Colonic mucosa (tissue), 4 donors: ENCODE measurements at places on chromosomes 5 and 9.

DNA sequence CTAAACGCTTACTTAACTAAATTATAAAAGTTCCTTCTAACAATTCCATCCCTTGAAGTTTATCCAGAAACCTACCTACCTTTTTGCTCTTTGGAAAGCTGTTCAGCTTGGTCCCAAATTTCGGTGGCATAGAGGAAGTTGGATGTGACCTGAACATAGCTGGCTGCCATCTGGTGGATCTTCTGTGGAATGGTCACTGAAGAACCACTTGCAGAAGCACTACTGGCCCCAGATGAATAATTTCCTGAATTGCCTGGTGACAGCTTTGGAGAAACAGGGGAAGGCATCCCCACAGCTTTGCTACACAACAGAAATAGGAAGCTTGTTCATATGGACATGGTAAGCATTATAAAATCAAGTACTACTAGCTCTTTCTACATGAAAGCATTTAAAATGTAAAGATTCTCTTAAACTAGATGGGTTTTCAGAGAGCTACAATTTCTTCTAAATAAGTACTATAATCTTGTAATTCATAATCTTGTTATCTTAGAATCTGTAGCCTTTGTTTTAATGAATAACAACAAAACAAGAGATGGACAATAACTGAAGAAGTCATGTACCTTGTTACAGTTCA lies 9.9 kb downstream of the LEAP2 start:
- peak; percentile 47 for DNase-seq

DNA sequence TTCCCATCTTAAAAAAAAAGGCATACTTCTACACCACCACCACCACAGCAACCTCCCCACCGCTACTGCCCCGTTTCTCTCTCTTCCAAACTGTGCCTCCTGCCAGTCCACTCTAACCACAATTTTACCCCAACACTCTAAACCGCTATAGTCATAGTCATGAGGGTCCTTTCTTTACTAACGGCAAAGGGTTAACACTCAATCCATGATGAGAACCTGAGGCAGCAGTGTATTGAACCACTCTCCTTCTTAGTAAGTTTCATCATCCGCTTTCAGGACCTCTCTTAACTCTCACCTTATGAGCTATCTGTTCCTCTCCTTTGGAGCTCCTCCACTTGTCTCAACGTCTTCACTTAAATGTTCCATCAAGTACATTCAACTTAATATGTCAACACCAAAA lies 34.0 kb downstream of the IDNK start:
- DNase-seq, result no peak

DNA sequence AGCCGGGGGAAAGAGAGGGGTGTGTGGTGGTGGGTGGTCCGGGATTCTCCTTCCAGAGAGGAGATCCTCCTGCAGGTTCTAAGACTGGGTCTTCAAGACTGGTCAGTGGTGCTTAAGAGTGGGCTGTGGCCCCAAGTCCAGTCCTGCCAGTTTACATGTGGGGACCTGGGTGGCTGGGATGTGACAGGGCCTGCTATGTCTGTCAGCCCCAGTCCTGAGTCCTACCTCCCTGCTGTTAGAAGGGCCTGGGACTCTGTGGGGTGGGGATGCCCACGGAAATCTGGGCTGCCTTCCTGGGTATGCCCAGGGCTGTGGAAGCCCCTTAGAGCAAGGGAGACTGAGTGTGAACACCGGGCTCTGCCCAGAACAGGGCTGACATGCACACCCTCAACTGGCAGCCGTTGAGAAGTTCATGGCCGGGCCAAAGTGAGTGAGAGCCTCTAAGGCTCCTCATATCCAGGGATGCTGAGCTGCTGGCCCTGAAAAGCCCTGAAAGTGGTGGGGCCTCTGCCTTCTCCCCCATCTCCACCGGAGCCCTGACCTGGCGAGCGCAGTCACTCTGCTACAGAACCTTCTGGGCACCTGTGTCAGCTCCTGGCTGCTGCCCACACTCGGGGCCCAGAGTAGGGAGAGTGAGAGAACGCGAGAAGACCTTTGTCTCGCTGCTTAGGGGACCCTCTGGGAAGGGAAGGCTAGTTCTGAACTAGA lies 1.7 kb downstream of the PHF2 start:
- no peak for DNase-seq

DNA sequence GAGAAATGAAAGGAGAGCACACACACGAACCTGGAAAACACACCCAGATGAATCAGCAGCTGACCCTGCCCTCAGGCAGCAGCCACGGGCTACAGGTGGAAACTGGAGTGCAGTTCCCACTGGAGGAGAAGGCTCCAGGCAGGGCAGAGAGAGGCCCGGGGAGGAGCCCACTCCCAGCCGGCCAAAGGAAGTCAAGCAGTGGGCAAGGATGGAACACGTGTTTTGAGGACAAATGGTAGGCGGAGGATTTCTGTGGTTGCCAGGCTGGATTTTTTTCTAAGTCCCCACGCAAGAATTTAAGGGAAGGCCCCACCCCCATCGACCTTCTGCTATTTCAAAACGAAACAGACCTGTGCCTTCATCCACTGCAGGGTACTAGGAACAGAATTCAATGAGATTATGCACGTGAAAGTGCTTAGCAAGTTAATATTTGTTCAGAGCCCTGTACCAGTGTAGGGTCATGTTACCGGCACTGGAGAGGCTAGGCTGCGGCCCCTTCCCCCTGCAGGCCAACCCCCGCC lies 6.8 kb downstream of the EPB41L4B start:
- no peak for DNase-seq

- no peak for DNase-seq
Observed at GRCh38 chr9:105295201-105295550, 50.7 kb downstream of the SLC44A1 start.

DNA sequence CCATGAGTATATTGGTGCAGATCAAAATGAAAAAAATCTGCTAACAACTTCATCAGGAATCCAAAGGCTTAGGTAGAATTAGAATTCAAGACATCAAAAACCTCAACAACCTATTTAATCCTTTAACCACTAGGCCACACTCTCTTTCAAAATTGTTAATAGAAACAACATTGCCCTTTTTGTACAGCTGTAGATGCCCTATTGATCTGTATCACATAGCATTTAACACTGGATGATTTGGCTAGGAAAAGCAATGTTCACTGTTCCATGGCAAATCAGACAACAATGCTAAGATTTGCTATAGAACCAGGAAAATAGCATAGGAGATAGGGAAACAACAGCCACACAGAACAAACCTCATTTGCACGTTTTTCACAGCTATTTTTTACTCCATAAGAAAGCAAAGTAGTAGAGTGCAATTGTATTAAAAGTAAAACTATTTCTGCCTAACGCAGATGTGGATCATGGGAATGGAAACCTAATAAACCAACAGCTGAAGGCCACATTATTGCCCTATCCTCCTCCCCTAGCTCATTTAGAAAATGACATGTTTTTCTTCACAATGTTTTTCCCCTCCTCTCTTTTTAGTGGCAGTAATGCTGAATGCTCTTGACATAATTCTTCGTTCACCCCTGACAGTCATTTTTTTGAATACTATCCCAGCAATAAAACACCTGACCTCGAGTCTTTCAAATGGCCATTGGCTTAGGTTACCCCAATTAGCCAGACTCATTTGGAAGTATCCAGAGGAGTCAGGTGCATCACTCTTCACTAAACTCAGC lies 373.0 kb upstream of the CCNH start:
- DNase-seq, result no peak

DNA sequence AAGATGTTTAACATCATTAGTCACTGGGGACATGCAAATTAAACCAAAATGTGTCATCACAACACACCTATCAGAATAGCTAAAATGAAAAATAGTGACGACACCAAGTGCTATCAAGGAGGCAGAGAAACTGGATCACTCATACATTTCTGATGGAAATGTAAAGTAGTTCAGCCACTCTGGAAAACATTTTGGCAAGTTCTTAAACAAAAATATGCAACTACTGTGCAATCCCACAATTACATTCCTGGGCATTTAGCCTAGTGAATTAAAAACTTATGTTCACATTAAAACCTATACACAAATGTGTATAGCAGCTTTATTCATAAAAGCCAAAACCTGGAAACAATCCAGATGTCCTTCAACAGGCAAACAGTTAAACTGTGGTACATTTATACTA lies 53.1 kb downstream of the SVEP1 start:
- DNase-seq, result no peak

- DNase-seq, result no peak
Observed at GRCh38 chr9:112422417-112423148, 42.7 kb downstream of the HSDL2 start.

GRCh38 chr5:76818844-76819831 lies at the start of gene F2RL1:
F2RL1 (plus strand) TSS chr5:76819030; CDS start chr5:76819183, 153 bp downstream.
- DNase-seq, result peak; percentile 94

DNA sequence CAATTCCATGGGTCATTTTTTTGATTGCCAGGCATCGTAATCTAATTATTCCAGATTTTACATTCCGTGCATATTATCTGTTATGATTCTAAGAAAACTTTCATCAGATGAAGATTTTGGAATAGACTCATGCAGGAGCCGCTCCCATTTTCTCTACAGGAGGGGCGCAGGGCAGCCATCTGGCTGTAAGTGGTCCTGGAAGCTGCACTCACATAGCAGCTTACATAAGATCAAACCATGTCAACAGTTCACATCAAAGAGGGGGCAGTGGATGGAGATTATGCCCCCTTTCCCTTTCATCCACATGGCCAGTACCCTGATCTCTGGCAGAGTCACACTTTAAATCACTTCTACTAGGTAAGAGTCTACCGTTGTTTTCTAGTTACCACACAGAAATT lies 73.3 kb upstream of the PCA3 start:
- no peak for DNase-seq

DNA sequence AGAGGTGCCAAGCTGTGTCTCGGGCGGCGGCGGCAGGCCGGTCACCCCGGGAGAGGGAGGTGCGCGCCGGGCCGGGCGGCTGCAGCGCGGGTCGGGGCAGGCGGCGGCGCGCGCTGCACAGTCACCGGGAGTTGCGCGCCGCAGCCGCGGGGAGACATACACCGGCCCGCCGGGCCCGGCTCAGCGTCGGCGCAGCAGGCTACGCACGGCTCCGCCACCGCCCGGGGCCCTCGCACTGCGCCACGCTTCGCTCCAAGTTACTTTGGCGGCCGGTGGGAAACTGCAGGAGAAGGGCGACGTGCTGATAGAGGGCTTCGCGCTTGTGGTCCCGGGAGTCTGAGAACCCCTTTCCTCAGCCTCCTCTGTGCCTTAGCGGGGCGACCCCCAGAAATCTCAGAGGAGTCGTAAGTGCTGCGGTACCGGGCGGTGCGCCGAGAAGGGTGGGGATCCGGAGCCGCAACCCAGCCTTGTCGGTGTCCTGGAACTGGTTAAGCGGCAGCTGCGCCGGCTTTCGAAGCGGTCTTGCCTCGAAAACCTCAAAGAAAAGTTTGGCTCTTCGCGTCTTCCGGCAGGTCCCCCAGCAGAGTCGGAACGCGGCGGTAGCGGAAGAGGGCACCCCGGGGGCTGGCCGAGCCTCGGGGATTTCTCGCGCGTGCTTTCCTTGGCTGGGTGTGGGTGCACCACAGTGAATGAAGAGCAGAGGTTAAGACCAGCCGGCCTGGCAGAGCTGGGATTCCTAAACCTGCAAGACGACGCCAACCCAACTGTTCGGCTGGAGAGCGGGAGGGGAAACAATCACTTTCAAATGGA lies at the start of gene EFNA5:
Gene EFNA5 (minus strand): TSS at position 6 of the 810 bp plus-strand sequence.
- DNase-seq, result peak; percentile 64

DNA sequence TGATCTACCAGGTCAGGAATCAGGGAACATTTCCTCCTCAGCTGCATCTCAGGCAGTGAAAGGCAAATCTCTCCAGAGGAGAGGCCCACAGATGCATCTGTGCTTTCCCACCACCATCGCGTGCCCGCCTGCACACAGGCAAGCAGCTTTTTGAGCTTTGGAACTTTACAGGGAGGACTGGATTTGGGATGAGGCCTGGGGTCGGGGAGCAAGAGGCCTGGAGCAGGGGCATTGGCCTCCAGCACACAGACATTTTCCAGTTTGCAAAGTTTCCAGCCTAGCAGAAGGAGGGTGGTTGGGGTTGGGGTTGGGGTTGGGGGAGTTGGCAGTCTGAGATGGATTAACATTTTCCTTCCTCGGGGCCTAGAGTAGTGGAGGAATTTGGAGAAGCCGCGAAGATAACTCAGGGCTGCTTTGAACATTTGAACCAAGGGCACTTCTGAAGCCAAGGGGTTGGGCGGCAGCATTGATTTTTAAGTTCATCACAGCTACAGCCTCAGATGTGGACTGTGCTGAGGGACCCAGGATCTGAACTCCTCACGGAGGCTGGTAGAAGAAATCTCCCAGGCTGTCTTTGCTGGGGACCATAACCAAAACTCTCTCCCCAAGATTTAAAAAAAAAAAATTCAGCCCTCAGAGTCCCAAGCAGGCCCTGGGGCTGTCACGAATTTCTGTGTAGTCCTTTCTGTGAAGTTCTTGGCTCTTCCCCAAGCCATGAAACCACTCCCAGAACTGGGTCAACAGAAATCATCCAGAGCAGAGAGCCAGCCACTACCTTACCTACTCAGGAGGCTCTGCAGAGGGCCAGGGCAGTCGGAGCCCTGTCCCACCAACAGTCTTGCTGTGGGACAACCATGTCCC lies 25.6 kb downstream of the C5orf15 start:
- no peak for DNase-seq

GRCh38 chr5:39427229-39427628 lies 2.4 kb upstream of the DAB2 start:
- no peak for DNase-seq

- peak; percentile 90 for DNase-seq
Observed at GRCh38 chr5:16934123-16934522, 2.0 kb downstream of the MYO10 start.

DNA sequence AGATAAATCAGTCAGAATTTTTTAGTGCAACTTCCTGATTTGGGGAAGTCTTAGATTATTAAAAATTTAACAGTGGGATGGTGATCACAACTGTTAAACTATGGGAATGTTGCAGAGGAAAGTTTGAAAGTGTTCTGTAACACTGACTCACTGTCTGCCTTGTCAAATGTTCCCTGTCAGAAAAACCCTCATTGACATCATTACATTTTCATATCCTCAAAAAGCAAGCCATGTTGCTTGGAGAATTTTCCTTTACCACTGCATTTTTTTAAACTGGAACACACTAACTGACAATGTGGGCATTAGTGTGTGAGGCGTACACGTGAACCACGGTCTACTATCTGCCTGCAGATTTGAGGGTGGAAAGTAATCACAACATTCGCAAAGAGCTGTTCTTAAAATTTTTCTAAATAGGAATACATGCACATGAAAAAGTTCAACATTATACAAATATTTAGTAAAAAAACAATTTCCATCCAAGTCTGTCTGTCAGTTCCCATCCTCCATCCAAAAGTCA lies 28.6 kb upstream of the IL7R start:
- DNase-seq, result no peak

DNA sequence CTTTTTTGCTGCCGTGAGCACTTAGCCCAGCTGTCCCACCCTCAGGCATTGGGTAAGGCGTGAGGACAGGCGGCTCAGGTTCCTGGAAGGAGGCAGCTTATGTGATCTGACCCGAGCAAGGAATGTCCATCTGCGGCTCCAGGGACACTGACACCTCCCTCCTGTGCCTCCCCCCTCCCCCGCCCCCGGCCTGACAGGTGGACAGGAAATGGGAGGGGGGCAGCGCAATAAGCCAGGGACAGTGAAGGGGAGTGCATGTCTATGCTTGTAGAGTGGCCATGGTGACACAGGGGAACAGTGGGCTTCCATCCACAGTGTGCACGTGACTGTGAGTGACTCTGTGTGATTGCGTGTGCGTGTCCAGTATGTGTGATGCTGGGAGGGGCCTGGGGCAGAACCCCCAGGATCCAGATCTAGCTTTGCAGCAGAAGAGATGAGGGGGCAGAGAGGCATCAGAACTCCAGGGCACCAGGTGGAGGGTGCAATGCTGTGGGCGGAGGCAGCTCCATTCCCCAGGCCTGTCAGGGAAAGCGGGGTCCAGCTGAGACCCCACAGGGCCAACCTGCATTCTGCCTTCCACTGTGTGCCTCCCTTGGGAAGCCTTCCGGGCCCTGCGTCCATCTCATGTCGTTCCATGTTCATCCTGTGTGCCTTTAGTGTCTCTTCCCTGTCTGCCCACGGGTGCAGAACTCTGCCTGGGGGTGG lies 30.5 kb downstream of the CNTFR start:
- no peak for DNase-seq
